ENCODE measurements at places on chromosomes 6 and 20.

DNA sequence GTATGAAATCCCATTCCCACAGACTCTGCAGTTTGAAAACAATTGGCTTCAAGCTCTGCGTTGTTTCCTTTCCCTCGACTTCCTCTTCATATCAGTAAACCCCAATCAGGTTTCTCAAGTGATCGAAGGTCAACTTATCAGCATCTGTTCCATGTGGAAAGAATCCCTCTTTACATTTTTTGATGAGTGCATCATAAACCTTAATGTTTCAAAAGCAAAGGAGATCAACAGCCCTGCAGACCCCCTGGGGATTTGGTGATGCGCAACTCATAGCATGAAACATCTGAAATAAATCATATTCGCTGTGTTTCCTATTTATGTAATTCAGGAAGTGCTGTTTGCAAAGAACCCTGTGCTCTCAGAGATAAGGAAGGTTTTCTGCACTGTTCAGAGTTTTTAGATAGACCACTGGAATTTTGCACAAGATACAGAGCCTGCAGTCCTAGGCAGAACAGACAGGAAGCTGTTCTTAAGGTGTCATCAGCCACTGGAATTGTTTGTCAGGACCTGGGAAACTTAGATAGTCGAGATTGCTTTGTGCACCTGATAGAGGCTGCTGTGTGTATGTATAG is 216.0 kb downstream of the HIVEP2 start:
- DNase-seq, result no peak

DNA sequence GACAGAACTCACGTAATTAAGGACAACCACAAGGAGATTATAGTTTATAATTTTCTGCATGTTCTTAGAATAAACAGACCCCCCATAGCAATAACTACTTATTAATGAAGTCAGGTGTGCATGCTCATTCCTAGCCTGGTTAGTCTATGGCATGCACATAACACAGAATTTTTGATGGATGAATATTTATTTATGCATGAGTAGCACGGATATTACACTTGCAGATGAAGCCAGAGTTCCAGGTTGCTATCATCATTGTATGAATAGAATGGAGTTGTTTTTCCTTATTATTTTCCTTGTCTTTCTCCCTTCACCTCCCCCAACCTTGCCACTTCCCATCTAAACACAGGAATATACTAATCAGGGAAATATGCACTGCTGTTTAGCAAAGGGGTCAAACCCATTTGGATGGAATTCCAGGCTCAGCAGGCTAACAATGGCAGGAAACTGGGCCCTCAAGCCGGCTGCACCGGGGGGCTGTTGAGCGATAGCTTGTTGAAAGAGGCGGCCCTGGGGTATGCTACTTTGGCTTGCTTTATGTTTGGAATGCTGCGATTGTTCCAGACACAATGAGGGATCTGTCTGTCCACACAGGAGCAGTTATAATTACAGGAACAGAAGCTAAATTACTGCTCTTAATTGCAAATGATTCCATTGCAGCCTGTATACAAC is 112.6 kb downstream of the TMEM170B start:
- DNase-seq, result no peak

DNA sequence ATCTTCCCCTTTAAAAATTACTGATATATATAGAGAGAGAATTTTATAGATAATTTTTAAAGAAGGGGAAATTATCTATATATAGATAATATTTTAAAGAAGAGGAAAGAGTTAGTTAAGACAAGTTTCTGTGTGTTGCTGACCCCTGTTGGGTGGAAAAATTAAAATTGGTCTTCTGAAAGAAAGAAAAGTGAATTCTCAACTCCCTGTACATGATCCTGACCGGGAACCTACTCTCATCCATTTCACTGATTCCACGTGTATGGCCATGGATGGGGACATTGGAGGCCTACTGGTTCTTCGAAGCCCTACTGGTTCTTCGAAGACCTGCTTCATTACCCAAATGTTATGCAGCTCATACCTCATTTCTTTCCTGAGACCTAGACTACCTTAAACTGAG is 53.0 kb upstream of the TCF21 start:
- DNase-seq, result no peak

GRCh38 chr6:114342826-114343781 is at the start of gene HS3ST5:
Gene HS3ST5, minus strand, starts transcription at chr6:114343023. Its CDS starts 280,178 bp downstream, at chr6:114062845.
- DNase-seq, result peak; percentile 90

DNA sequence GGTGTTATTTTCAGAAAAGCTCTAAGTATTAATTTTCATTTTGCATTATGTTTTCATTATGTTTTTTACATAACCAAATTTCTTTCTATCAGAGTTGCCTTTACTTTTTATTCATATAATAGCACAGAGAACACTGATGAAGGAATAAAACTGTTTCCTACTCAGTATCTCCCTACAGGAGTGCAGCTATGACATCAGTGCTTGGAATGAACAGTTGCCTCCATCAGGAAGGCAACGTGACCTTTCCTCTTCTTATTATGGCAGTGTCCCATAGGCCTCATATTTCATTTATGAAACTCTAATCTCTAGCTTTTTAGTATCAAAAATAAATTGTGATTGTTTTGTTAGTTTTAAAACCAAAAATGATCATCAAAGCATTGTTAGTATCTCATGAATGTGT is 712.8 kb downstream of the CD109 start:
- no peak for DNase-seq

DNA sequence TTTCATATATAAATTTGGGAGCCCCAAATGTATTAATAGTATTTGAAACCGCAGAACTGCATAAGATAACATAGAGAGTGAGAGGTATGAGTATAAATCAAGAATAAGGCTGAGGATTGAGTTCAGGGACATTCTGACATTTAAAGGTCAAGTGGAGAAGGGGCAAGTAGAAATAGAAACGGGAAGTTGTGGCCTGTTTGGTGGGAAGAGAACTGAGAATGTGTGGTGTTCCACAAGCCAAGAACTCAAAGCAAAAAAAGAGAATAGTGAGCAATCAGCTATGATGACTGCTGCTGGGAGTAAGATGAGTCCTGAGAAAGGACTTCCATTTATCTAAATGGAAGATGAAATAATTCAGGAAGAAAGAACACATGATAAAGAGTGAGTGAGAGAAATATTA is 418.4 kb downstream of the CD109 start:
- DNase-seq, result no peak

DNA sequence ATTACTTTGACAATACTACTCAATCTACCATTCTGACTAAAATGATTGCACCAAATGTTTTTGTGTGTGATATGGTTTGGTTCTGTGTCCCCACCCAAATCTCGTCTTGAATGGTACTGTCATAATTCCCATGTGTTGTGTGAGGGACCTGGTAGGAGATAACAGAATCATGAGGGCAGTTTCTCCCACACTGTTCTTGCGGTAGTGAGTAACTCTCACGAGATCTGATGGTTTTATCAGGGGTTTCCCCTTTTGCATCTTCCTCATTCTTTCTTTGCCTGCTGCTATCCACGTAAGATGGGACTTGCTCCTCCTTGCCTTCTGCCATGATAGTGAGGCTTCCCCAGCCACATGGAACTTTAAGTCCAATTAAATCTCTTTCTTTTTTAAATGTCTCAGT is 20.8 kb downstream of the SYCP2 start:
- DNase-seq, result no peak

DNA sequence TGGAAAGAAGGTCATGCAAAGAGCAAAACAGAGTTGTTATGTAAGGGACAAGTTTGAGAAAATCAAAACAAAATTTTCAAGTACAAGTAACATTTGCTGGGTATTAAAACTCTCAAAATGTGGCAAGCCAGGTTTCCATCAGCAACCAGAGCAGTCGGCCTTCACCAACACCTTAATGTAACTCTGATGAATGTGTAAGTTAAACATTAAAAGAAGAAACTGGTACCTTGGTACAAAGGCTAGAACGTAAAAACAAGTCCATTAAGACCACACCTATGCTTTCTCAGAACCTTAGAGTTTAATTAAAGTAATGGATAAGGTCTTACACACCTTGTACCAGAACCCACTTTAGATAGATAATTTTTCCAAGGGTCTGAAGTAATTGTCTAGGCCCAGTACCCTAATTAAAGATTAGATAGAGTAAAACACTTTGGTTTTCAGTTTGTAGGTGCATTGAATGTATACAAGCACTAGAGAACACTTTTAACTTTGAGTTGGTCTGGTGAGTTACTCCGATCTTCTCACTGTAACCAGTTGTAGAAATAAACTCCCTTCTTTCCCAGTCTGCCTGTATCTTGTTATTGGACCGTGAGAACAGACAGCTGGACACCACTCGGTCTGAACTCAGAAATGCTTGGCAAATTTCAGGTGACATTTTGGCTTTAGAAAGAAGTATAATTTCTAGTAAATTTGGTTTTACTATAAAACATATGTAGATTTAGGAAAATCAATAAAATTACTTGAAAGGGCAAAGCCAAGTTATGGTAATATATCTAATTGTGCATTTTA is 319.4 kb downstream of the HTR1B start:
- no peak for DNase-seq

DNA sequence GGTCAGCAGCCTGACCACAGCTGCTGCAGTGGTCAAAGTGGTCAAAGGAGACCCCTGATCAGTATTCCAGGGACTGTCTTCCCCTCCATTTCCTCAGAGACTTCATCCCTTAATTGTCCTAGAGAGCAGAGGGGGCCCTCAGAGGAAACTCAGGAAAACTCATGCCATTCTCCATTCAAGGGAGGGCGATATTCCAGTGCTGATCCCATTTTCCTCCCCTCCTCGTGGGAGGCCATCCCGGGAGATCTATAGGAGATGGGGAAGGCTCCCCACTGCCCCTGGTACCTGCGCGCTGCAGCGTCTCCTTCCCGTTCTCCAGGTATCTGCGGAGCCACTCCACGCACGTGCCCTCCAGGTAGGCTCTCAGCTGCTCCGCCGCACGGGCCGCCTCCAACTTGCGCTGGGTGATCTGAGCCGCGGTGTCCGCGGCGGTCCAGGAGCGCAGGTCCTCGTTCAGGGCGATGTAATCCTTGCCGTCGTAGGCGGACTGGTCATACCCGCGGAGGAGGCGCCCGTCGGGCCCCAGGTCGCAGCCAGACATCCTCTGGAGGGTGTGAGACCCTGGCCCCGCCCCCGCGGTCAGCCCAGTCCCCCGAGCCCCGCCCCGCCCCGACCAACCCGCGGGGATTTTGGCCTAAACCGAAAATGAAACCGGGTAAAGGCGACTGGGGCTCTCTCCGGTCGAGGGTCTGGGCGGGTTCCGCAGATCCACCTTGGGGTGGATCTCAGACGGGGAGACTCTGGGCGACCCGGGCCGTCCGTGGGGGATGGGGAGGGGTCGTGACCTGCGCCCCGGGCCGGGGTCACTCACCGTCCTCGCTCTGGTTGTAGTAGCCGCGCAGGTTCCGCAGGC is 878 bp downstream of the HLA-C start:
- no peak for DNase-seq

DNA sequence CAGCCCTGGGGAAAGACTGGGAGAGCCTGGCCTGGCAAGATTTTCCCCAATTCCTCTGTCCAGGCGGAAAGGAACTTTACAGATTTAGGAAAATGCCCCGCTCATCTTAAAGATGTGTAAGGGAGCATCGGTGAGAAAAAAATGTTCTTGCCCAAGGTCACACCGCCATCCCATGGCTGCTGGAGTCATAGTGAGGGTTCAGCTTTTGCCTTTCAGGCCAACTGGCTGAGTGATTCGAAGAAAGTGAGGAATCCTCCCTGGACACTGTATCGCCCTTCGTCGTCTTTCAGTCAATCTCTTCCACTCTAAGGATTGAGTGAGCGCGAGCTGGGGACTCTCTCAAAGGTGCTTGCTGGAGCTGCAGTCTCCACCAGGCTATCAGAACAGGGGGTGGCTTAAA is 1.4 kb downstream of the WFDC2 start:
- DNase-seq, result no peak

DNA sequence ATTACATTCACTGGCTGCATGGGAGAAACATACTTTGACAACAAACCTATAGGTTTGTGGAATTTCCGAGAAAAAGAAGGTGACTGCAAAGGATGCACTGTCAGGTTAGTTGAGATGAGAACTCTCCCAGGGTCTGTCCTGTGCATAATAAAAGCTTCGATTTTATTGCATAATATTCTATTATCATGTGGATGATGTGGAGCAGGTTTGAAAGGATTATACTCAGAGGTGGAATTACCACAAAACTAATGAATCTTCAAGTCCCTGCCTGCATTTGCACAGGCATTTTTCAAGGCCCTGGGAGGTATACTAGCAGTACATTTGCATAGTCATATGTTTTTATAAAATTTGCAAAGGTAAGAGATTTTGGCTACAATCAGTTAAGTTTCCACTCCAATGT is 249.8 kb downstream of the ARHGAP18 start:
- no peak for DNase-seq

DNA sequence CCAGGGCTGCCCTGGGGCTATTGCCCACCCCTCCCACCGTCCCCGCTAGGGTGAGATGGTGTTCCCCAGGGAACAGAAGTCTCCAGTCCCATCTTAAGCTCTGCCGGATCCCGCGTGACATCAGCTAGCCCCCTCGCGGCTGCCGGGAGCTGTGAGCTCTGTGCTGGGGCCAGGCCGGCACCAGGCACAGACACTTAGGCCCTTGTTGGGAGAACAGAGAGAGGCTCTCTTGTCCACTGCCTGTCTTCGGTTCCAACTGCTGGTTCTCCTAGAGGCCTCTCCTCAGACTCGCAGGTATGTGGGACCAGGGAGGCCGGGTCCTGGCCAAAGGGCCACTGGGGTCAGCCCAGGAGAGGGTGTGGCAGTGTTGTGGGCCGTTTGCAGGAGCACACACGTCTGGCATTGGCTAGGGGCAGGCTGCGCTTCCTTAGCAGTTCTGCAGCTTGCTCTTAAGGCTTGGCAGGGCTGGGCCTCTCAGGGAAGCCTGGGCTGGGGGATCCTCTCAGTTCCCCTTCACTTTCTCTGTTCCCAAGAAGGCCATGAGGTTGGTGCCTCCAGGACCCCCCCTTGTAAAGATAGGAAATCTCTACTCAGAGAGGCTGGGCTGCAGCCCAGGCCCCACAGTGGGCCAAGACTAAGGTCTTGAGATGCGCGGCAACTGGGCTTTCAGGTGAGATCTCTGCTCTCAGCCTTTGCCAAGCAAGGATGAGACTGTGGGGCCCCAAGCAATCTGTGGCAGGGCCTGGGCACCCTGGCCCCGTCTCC is 6.3 kb downstream of the SGK2 start:
- DNase-seq, result no peak

DNA sequence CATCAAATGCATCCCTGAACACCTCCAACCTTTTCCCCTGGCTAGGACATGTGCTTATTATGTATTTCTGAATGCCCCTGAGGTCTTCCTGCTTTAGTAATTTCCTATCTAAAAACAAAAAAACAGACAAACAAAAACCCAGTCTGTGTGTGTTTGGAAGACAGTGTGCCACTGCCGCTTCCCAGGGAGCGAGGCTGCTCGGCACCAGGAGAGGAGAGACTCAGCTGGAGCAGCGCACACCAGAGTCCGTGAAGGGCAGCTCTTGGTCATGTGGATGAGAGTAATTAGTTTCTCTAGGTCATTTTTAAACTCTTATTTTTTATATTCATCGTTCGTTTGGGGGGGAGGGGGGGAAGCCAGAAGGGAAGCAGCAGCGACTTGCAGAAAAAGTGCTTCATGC is 10.0 kb upstream of the ANKRD60 start:
- DNase-seq, result no peak
